ENCODE measurements at places on chromosomes 1 and 21.

- no peak for DNase-seq
Measured at GRCh38 chr1:230542681-230543080, 99.6 kb upstream of the COG2 start.

DNA sequence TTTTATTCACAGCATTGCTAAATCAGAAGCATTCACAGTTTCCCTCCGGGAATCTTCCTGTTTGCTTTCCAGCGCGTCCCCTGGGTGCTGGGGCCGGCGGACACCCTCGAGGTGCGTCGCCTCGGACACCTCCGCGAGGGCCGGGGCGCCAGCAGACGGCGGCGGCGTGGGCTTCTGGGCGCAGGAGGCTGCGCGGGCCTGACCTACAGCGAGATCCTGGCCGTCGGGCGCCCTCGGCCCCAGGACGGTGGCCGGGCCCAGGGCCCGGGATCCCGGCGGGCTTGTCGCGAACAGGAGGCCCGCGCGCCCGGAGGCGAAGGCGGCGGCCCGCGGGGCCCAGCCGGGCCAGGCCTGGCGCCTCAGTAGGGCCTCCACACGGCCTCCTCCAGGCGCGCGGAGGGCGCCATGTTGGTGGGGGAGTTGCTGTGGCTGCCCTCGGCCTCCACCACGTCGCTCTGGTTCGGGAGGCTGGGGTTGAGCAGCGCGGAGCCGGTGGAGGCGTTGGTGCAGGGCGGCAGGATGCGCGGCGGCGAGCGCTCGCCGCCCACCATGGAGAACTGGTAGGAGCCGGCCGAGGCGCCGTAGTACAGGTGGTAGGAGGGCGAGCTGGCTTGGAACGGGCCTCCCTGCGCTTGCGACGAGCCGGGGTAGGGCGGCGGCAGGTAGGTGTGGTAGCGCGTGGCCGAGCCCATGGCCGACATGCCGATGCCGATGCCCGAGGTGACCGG is 123.1 kb downstream of the CLIC6 start:
- no peak for DNase-seq

DNA sequence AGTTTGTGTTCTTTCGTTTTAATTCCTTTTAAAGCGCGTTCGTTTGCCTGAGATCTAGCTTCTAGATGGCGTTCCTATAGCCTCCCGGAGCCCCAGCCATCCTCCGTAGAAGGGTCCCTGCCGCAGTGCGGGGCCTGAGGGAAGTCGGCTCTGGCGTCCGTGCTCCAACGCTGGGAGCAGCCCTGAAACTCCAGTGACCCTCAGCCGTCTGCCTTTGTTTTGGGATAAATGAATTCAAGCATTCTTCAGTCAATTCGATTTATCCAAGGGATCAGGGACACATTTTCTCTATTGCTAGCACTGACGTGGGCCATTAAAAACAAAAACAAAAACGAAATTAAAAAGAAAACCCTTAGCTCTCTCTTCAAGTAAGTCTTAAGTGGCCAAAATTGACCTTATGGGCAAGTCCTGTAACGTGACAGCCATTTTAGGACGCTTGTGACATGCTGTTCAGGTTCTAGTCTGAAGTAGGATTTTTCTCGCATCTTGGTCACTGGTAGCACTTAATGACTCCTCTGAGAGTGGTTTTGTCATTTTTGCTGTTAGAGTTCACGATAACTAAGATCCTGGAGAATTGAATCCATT is 742 bp upstream of the HSPA13 start:
- DNase-seq = no peak

- no peak for DNase-seq
Measured at GRCh38 chr1:167752219-167752985, 30.6 kb downstream of the MPZL1 start.

DNA sequence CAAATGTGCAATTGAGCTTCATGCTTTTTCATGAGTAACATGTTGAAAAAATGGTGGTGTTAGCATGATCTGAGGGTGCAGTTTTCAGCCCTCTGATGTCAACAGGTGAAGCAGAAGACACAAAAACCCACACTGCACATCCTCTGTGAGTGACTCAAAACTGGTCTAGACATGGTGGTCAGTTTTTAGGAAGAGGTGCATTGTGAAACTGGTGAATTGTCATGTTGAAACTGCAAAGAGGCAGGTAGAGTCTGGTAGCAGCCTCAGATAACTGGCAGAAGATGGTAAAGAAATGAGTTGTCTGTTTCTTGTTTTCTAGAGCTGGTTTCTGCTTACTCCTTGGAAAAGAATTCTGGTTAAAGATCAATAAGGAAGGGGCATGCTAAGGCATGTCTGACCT is 97.3 kb upstream of the HMCN1 start:
- no peak for DNase-seq

- DNase-seq = no peak
Measured at GRCh38 chr1:29033829-29034466, 89.8 kb downstream of the TMEM200B start.

DNA sequence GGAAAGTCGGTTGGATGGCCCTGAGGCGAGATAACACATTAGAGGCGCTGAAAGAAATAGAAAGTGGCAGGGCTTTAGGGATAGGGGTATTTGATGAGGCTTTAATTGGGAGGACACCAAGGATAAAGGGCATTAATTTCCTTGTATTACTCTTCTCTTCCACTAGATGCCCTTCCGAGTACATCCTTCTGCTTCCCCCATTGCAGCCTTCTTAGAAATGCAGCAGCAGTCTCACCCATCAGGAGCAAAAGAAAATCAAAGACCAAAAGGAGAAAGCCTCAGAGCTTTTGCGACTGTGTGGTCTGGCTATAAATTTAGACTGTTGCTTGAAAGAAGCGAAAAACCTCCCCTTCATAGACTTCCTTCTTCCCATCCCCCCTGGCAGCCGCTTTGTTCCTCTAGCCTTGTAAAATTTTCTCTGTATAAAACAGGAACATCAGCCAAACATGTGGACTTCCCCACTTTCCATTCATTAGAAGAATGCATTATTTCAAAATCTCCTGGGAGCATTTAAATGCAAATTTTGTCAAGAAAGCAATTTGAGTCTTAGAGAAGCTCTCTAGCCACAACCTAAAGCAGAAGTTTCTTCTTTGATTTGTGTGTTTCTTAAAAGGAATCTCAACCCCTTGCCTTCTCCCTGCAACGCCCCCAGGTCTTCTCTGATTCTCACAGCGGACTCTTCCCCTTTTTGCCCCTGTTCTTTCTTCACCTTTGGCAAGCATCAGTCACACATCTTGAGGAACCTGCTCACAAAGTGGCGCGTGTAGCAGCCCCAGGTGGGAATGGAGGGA is 76.6 kb downstream of the NDUFS5 start:
- DNase-seq = no peak

- DNase-seq = no peak
Measured at GRCh38 chr1:85116856-85117255, 68.6 kb upstream of the MCOLN3 start.

Data from stimulated activated CD8-positive, alpha-beta memory T cell treated with anti-CD3 and anti-CD28 coated beads, Interleukin-7, amount 100 ng/mL, for 1 hour (primary cell).